SHP77 (cell line): ENCODE measurements at places on chromosomes 16 and 17.

- DNase-seq = no peak
These were observed 24.3 kb downstream of the CDK12 start for GRCh38 chr17:39485555-39485954.

GRCh38 chr16:84254062-84254461 lies 14.2 kb upstream of the KCNG4 start:
- no peak for DNase-seq

DNA sequence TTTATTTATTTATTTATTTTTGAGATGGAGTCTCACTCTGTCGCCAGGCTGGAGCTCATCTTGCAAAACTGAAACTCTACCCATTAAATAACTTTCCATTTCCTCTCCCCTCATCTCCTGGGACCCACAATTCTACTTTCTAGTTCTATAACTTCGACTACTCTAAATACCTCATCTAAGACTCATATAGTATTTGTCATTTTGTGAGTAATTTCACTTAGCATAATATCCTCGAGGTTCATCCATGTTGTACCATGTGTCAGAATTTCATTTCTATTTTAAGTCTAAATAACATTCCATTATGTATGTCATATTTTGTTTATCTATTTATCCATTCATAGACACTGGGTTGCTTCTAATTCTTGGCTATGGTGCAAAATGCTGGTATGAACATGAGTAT lies 5.1 kb upstream of the NT5M start:
- DNase-seq = no peak

GRCh38 chr16:67191411-67191994 lies 452 bp upstream of the E2F4 start:
- DNase-seq = no peak

GRCh38 chr16:86480444-86480843 lies 29.9 kb upstream of the FOXF1 start:
- DNase-seq = no peak

- peak; percentile 38 for DNase-seq
These were observed 610 bp downstream of the VPS4A start for GRCh38 chr16:69311533-69312387.

- no peak for DNase-seq
These were observed 23.3 kb upstream of the GINS2 start for GRCh38 chr16:85711982-85712587.

DNA sequence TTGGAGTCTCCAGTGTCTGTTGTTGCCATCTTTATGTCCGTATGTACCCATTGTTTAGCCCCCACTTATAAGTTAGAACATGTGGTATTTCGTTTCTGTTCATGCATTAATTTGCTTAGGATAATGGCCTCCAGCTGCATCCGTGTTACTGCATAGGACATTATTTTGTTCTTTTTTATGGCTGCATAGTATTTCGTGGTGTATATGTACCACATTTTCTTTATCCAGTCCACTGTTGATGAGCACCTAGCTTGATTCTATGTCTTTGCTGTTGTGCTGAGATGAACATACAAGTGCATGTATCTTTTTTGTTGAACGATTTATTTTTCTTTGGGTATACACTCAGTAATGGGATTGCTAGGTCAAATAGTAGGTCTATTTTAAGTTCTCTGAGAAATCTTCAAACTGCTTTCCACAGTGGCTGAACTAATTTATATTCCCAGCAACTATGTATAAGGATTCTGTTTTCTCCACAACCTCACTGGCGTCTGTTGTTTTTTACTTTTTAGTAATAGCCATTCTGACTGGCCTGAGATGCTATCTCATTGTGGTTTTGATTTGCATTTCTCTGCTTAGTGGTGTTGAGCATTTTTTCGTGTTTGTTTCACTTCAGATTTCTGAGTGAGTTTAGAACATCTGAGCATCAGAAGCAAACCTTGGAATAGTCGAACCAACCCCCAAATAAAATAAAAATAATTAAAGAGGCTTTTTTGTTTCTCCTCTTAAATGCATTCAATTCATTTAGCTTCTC lies 304.7 kb downstream of the ZFHX3 start:
- DNase-seq = no peak

DNA sequence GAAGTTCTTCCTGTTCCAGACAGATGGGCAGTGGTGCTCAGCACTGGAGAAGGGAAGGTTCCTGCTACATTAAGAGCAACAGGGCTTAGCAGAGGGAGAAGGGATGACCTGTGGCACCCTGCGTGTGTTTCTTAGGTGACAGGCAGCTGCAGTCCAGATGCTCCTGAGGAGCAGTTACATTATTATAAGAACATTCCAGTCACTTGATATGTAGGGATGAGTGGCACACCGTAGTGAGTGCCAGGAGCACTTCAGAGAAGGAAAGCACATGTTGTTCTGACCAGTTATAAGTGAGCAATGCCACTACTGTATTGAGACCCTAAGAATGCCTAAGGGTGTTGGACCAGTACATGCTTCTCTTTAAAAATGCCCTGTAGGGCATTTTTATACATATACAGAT lies 39.9 kb upstream of the MRC2 start:
- no peak for DNase-seq

DNA sequence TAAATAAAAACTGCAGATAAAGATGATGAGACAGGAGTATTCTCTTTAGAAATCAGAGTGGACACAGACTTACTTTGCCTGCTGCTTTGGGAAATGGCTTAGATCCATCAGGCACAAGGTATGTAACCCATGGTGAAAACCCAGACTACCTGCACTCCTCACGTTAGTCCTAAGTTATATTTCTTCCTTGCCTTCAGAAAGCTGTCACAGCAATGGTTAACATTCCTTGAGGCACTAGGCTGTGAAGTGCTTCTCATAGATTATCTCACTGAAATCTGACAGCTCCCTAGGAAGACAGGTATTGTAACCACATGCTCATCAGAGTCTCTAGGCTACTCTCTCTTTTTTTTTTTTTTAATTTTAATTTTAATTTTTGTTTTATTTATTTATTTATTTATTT lies 20.9 kb downstream of the ZSWIM7 start:
- no peak for DNase-seq

DNA sequence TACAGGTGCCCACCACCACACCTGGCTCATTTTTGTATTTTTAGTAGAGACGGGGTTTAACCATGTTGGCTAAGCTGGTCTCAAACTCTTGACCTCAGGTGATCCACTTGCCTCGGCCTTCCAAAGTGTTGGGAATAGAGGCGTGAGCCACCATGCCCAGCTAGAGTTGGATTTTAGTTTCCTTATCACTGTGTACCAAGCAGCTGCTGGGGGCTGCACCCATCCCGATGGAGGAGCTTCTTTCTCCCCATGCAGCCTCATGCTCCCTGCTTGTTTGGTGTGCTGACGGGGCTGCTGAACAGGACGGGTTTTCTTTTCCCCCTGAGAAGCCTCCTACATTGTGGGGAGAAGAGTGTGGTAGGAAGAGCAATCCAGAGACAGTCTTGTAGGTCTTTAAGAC lies 173.2 kb downstream of the LGALS9B start:
- no peak for DNase-seq

DNA sequence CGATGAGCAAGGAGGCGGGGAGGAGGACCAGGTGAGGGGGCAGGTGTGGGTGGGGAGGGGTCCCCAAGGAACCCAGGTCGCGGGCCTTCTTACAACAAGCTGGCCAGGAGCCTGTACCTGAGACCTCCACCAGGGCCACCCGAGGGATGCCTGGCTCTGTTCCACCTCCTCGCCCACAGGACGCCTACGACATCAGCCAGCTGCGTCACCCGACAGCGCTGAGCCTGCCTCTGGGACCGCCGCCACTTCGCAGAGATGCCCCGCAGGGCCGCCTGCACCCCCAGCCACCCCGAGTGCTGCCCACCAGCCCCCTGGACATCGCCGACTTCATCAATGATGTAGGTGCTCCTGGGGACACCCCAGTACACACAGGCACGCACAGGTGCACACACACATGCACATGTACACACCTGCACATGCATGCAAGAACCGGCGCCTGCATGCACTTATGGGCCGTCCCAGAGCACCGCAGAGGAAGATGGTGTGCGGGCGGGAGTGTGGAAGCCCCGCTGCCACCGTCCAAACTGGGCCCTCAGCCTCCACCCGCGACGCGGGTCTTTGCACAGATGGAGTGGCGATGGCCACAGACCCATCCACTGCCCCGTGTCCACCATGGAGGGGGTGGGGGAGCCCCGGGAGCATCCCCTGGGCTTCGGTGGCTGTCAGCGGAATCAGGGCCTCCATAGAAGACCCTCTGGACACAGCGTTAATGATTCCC lies 6.6 kb downstream of the SLC22A31 start:
- DNase-seq = no peak

- no peak for DNase-seq
These were observed 124.7 kb downstream of the NPIPB5 start for GRCh38 chr16:22635357-22635761.

- DNase-seq = no peak
These were observed 31.3 kb downstream of the METRNL start for GRCh38 chr17:83110735-83111134.

DNA sequence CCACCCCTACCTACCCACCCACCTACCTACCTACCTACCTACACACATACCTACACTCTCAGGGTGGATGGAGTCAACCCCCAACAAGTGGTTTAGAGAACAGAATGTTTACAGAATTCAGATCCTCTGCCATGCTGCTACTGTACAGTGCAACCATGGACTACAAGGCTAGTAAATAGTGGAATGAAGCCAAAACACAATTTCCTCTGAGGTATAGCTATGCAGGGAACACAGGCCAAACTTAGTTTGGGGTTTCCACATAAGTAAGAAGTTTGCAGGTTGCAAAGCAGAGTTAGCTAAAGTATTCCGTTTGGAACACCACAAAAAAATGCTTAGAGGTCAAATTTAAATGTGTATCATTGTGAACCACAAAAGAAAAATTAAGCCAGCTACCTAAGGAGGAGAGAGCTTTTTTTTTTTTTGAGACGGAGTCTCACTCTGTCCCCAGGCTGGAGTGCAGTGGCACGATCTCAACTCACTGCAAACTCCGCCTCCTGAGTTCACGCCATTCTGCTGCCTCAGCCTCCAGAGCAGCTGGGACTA lies 2.7 kb upstream of the AP1G1 start:
- DNase-seq = no peak

DNA sequence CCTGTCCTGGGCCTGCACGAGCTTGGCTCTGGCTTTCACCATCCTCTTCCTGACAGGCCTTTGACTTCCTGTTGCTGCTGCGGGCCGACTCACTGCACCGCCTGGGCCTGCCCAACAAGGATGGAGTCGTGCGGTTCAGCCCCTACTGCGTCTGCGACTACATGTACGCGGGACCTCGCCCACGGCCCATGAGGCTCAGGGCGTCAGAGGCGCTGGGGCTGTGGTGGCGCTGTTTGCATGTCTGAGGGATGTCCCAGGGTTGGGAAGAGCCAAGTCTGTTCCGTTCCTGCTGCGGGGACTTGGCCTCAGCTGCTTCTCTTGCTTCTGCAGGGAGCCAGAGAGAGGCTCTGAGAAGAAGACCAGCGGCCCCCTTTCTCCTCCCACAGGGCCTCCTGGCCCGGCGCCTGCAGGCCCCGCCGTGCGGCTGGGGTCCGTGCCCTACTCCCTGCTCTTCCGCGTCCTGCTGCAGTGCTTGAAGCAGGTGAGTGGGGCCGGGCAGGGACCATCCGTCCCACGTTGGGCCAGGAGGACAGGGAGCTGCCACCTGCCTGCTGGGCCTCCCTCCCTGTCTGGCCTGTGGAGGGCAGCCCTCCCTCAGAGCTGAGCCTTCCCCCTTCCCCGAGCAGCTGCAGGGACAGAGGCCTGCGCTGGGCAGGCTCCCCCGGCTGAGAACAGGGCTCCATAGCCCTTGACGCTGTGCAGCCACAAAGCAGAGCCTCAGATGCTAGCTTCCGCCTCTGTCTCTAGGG lies 23.8 kb downstream of the TSC2 start:
- DNase-seq = no peak

DNA sequence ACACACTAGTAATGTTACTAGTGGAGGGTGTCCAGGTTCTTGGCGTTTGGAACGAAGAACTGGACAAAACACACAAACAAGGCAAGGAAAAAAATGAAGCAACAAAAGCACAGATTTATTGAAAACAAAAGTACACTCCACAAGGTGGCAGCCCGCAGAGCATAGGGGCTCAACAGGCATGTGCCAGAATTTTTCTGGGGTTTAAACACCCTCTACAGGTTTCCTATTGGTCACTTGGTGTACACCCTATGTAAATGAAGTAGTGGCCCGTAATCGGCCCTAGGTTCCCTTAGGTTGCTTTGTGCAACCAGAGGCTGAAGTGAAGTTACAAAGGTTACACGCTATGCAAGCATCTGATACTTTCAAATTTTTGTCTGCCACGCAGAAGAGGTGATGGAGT lies 8.1 kb downstream of the OR2C1 start:
- DNase-seq = peak; percentile 22

- peak; percentile 35 for DNase-seq
These were observed 18.9 kb downstream of the KPNA2 start for GRCh38 chr17:68054296-68054900.

DNA sequence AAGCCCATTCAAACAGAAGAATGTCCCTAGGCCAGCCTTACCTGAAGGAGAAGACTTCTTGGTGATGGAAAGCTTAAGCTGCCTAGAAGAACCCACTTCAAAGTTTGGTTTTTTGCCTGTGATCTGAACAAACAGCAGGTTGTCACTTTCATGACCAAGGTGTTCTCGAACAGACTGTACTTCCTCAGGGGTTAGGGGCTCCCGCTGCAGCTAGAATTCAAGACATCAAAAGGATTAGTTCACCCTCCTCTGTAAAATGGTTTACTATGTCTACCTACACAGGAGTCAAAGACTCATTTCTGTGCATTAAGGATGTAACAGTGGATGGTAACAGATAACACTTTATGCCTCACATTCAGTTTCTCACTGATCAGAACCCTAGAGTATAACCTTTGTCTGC lies 13.2 kb downstream of the CIAPIN1 start:
- DNase-seq = no peak

GRCh38 chr17:76189247-76189646 lies 48.2 kb upstream of the FOXJ1 start:
- no peak for DNase-seq

GRCh38 chr17:79929257-79930061 lies 90.2 kb upstream of the CBX4 start:
- DNase-seq = no peak

GRCh38 chr16:56980792-56981724 lies 8.3 kb upstream of the NLRC5 start:
- DNase-seq = no peak

DNA sequence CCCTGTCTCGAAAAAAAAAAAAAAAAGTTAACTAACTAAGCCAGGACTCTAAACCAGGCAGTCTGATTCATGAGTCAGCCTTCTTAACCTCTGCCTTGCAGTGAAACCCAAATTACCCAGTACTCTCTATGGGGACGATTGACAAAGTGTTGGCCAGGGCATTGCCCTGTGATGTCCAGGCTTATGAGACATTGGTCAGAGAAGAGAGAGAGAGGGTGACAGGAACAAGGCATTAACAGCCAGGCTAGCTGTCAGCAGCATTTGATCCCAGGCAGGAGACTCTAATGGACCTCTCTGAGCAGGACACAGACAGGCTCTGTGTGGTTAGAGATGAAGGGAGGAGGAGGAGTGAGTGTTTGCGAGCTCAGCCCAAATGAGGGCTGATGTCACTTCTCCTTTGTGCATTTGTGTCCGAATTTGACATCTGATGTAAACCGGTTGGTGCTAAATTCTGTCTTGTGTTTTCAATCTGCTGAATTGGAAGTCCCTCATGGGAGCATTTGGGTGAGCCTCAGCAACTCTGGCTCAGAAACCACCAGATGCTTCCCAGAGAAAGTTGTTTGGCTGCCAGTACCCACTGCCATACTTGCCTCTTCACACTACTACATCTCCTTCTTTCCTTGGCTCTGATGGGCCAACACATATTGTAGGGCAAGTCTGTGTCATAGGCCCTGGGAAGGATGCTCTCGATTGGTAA lies 4.3 kb upstream of the MYL4 start:
- no peak for DNase-seq
